ENCODE measurements at places on chromosomes 5 and 9.

- peak; percentile 99 for DNase-seq
These were observed at the start of gene PSMD5 for GRCh38 chr9:120842685-120843485. Gene PSMD5 (minus strand): TSS chr9:120842922. CDS start chr9:120842909, 13 bp downstream.

- no peak for DNase-seq
These were observed 502.8 kb downstream of the LRRC70 start for GRCh38 chr5:63081402-63081801.

DNA sequence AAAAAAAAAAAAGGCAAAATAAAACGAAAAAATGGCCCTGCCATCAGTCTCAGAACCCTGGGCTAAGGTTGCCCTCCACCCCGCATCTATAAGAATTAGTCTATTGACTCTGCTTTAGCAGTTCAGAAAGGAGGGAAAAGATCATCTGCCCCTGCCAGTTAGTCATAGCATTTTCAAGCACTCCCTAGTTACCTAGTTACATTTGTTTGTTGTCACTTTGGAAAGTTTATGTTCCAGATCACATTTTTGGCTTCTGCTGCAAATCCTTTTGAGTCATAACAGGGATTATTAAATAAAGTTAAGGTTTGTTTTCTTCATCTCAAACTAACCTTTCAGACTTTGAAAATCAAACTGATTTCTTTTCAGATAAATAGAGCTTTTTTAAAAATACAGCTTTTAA lies 52.1 kb downstream of the AQP7 start:
- no peak for DNase-seq

- DNase-seq = no peak
These were observed 55.2 kb upstream of the NEK6 start for GRCh38 chr9:124202447-124202971.

- DNase-seq = no peak
These were observed 77.1 kb downstream of the MUSK start for GRCh38 chr9:110745676-110746075.

All from T-helper 22 cell (primary cell).